ENCODE measurements at places on chromosomes 4 and X.

DNA sequence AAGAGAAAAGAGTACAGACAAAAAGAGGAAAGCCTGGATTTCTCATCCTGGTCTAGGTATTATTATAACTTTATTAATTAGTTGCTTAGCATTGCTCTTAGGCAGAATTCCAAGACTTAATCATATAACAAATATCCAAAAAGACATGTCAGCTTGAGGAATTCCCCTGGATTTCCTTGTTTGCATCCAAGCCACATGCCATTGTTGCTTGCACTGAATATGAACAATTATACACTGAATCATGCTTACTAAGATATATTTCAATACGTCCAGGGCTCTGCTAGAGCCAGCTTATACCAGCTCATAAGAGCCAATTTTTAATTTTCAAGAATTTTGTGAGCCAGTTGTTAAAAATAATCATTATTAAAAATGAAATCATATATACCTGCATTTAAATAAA, 5.5 kb upstream of the TLR10 start:
- no peak for DNase-seq

- DNase-seq = no peak
Observed at GRCh38 chrX:132916349-132916748, 42.1 kb downstream of the HS6ST2 start.

DNA sequence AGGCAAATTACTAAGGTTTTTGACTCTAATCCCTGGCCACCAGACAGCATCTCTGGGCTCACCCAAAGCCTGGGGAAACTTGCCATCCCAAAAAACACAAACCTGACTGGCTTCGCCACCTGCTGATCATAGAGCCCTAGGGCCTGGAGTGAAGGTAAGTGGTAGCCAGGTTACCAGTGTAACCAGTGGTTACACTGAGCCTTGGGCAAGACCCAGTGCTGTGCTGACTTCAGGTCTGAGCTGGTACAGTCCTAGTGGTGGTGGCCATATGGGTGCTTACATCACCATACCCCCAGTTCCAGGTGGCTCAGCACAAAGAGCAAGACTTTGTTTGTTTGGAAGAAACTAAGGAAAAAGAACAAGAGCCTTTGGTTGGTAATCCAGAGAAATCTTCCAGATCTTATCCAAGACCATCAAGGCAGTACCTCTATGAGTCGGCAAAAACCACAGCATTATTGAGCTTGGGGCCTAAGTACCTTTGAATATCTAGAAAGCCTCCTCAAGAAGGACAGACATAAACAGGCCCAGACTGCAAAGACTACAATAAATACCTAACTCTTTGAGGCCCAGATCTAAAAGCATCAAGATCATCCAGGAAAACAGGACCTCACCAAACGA, 13.7 kb downstream of the MED14 start:
- no peak for DNase-seq

- DNase-seq = no peak
Observed at GRCh38 chrX:100076031-100076430, 334.0 kb downstream of the PCDH19 start.

DNA sequence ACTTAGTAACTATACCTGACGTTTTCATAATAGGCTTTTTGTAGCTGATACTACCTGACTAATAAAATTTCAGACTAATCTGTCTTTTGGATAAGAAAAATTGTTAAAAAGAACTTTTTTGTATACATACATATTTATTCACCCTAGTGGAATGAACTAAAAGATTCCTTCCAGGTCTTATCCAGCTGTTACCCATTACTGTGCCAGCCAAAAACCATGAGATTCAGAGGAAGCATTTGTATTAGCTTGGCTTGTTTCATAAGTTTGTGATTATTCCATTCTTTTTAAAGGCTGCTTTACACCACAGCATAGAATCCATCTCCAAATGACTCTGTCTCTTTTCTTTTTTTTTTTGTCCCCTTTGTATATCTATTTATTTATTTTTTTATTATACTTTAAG, 149.4 kb downstream of the FAT4 start:
- no peak for DNase-seq

DNA sequence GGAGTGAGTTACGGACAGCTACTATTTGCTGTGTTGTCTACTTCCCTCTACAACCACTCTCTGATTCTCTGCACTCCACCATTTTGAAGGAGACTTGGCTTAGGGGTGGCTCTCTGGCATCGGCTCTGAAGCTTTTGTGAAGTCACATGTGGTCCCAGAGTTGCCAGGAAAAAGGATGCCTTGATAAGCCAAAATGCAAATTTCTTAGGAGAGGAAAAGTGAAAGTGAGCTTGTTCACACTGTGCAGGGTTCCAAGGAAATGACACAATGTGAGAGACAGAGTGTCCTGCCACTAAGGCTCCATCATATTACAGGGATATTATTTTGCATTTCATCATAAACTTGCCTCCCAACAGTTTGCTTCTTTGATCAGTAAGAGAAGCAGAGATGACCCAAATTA, 7.2 kb downstream of the PHOX2B start:
- DNase-seq = no peak

GRCh38 chr4:52713456-52713937, 37.7 kb downstream of the ERVMER34-1 start:
- DNase-seq = no peak

GRCh38 chr4:88938138-88938537, 118.8 kb downstream of the FAM13A start:
- no peak for DNase-seq

- no peak for DNase-seq
Observed at GRCh38 chr4:23887989-23888388, 1.9 kb downstream of the PPARGC1A start.

DNA sequence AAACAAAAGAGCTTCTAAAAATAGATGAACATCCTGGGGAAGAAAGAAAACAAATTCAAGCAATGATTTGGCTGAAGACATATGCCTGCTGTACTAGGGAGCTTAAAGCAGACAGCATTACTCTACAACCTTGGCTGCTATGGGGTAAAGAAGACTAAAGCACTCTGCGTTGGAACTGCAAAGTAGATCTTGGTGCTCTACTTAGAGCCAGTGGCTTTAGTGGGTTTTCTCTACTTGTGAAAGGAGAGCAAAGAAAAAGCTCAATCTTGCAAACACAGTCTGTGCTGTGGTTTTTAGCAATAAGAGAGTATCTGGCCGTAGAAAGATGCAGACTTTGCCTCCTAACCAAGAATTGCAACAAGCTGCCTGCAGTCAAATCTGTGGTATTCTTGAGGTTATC, 334.7 kb upstream of the NDST3 start:
- no peak for DNase-seq

- no peak for DNase-seq
Observed at GRCh38 chr4:19531906-19532848, 719.5 kb upstream of the SLIT2 start.

GRCh38 chrX:129686422-129686948, 31.7 kb upstream of the APLN start:
- no peak for DNase-seq

GRCh38 chrX:40072246-40072645, 25.5 kb downstream of the BCOR start:
- no peak for DNase-seq

GRCh38 chr4:126552321-126552720, 1080.4 kb upstream of the INTU start:
- no peak for DNase-seq

DNA sequence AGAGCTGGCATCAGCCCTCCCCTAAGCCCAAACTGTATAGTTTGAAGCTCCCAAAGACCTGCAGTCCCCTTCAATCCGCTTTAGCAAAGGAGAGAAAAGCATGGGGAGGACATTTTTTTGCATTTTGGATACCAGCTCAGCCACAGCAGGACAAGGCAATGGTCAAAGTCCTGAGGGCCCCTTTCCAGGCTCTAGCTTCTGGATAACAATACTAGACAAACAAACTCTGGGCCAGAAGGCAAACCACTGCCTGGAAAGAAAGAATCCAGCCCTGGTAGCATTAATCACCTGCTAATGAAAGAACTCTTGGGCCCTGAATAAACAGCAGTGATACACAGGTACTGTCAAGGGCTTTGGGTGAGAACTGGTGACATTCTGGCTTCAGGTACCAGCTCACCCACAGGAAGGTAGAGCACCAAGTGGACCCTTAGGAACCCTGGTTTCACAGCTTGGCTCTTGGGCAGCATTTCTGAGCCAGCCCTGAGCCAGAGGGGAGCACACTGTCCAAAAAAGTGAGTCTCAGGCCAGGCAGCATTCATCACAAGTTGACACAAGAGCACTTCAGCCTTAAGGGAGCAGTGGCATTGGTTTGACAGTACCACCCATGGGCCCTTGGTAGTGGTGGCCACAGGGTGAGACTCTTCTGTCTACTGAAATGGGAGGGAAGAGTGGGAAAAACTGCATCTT, 62.5 kb downstream of the SPIN3 start:
- no peak for DNase-seq

DNA sequence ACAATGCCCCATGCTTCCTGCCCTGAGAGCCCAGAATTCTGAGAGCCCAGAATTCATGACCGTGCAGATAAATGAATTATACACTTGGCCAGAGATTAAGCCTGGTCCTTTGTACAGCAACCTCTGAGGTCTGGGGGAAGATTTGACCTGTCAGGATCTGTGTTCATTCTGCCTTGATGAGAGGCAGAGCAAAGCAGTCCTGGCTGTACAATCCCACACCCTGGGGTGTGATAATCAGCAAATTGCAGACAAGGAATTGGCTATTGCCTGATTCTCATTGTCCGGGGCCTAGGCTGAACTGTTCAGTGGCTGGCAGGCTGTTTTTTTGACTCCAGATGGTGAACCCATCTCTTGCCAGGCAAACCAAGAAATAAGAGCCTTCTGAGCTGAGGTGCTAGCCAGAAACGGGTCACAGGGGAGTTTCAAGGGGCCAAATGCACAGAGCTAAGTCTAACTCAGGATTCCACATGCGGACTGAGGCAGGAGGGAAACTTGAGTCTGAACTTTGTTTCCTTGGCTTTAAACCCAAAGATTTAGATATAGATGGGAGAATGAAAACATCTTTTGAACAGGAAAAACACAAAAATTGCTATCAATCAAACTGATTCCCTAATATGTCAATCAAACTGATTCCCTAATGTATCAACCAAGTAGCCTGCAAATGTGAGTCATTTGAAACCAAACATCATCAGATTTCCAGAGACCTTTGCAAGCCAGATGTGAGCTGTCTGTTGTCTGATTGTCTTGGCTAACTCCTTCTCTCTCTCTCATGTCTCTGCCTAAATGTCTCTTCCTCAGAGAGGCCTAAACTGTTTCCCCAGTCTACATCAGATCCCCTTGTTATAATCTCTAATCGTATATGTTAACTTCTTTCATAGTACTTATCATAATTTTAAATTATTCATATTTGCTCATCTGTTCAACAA, 159.3 kb downstream of the ATG4A start:
- DNase-seq = no peak

- no peak for DNase-seq
Observed at GRCh38 chrX:50813843-50814661, at the start of gene SHROOM4. Gene SHROOM4, minus strand, starts transcription at chrX:50814194. Its CDS starts 176 bp downstream, at chrX:50814018.

GRCh38 chr4:98939438-98939837, 10.5 kb upstream of the EIF4E start:
- no peak for DNase-seq

DNA sequence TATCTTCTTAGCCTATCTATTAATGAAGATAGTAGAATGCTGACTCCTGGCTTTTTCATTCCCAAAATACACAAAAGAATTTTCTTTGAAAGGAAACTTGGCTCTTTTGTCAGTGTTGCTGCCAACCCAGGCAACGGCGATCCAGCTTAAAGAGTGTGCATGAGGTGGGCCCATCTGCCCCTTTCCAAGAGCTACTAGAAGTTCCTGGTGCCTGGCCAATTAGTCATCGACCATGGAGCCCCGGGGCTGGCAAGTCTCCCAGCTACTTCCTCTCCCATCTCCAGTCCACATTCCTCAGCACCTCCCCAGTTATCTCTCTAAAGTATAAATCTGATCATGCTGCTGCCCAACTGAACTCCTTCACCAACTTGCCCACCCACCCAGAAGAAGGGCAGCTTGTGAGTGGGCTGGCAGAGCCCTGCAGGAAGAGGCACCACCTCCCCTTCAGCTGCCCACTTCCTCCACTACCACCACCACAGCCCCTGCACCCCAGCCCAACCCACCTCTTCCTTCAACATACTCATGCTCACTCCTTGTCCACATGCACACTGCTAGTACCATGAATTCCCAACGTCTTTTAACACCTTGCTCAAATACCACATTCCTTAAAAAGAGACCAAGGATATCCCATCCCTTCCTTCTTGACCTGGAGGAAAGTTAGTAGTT, 158.2 kb upstream of the MAP3K15 start:
- no peak for DNase-seq

DNA sequence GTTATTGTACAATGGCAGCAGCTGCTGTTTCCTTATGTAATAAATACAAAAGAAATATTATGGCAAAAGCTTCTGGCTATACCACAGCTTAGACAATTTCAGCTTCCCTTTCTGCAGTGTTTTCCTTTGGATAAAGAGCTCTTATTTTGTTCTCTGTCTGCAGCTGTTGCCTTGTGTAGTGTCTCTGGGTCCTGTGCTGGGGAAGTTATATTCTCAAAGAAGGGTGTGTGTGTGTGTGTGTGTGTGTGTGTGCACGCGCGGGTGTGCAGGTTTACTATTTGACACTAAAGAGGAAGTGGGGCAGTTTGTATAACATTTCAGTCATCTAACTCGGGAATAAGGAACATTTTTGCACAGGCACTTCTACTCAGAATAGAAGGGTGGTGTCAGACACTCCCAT, 83.6 kb downstream of the REPS2 start:
- no peak for DNase-seq

DNA sequence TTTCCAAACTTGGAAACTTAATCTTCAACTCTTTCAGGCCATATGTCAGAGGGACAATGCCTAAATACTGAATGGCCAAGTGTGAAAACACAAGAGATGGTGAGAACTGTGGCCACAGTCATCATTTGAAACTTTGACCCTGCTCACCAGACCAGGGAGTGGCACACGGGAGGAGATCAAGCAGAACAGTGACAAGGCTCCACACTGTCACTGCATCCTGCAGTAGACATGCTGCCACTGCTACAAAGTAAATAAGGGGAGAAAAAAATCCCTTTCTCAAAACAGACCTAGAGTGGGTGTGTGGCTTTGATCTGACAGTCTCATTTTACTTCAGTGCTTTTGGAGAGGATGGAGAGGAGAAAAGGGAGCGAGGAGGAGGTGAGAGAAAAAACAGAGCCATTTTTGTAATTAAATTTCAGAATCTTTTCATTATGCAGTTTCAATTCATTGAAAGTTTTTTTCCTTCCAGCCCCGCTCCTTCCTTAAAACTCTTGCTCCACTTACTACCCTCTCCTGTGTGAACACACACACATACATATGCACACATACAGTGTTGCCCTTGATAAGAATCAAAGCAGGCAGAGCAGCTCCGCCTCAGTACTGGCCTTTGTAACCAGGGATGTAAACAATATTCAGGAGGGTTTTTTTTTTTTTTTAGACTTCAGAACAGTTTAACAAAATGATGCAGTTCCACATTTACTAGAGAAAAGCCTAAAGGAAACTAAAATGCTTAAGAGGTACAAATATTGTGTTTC, 34.4 kb downstream of the NEXMIF start:
- no peak for DNase-seq

DNA sequence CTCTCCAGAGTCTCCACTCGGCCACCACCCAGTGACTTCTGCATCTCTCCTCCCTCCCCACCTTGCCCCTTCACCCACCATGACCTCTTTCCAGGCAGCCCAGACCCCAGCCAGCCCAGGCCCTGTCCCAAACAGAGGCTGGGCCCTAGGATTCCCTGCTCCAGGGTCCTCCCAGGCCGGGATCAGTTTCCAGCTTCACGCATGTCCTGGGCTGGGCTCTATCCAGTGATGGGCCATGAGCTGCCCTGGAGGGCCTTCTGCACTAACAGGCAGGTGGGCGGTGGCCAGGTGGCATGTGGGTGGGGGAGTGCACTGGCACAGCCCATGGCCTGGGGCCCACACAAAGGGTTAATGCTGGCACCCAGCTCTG, 20.4 kb upstream of the ADD1 start:
- no peak for DNase-seq

GRCh38 chr4:42404001-42404400, 6.7 kb downstream of the SHISA3 start:
- no peak for DNase-seq

Measured in stimulated activated CD8-positive, alpha-beta memory T cell treated with anti-CD3 and anti-CD28 coated beads, Interleukin-4, amount 100 ng/mL, for 4 hours (primary cell).